ENCODE measurements at places on chromosomes 1 and 21. TPM values are rescaled to one million over a fixed set of nuclear protein-coding genes. Genes with fewer than 3 reads are reported as not detected.

DNA sequence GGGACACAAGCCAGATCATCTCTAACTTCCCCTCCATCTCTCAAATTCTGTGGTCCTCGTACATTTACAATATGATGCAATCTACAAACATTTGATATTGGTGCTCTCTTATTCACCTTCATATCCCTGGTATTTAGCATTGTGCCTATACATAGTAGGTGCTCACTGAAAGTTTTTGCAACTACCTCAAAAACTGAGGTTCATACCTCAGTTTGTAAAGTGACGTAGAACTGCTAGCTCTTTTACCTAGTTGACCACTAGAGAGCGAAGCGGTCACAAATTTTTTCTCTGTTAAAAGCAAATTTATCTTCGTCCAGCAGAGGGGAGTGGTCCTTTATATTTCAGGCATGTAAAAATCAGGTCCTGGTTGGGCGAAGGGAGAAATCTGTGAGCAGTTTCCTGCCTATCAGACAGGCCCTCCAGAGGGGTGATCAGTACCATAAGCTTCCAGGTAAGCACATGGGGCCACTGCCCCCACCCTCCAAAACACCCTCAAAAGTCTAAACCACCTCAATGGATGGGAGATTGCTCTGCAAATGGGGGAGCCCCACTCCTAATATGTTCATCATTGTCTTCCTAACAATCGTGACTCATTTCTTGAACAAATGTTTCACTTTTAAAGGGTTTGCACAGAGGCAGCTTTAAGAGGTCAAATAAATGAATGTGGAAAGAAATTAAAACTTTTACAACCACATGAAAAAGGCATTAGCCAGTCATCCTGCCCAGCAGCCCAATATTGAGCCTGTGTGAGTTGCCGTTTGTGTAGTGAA, 10.6 kb upstream of the HLCS start:
- peak; percentile 52 for DNase-seq
- no peaks in the 10 kb centered on the region for H3K27me3 ChIP-seq
- no peaks in the 10 kb centered on the region for H3K4me1 ChIP-seq
- H3K27ac ChIP-seq = no peak overlapping the region

DNA sequence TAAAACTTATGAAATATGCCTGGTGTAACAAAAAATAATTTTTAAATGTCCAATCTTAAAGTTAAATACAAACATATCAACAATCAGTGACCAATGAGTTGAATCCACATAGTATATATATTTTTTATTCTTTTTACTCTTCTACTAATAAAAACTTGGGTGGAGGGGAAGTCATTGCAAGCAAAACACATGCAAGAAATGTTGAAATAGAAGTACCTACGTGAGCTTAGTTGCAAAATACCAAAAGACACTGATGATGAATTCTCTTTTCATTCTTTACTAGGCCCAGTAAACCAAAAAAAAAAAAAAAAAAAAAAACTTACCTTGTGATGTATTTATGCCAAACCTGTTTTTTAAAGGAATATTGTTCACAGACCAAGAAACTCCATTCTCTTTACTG, 26.4 kb upstream of the PLA2G4A start:
- H3K27me3 ChIP-seq = no peaks in the 10 kb centered on the region
- H3K4me1 ChIP-seq = no peaks in the 10 kb centered on the region
- no peak overlapping the region for H3K27ac ChIP-seq
- H3K4me3 ChIP-seq = no peak overlapping the region
- DNase-seq = no peak

GRCh38 chr21:15682186-15682895, 47.4 kb upstream of the USP25 start:
- no peak overlapping the region for H3K4me3 ChIP-seq
- H3K27me3 ChIP-seq = no peaks in the 10 kb centered on the region
- no peaks in the 10 kb centered on the region for H3K4me1 ChIP-seq
- no peak for DNase-seq
- H3K27ac ChIP-seq = no peak overlapping the region
- no peaks in the 10 kb centered on the region for H3K36me3 ChIP-seq

DNA sequence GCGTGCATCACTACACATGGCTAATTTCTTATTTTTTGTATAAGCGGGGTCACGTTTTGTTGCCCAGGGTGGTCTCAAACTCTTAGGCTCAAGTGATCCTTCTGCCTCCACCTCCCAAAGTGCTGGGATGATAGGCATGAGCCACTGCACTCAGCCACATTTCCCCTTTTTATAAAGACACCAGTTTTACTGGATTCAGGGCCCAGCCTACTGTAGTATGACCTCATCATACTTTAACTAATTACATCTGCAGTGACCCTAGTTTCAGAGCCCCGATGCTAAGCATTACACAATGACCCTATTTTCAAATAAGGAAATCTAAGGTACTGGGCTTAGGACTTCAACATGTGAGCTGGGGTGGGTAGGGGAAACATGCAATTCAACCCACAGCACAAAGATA, 31.8 kb upstream of the ENAH start:
- peaks cover 6% of the 10 kb centered on the region for H3K27me3 ChIP-seq
- H3K4me1 ChIP-seq = no peaks in the 10 kb centered on the region
- H3K27ac ChIP-seq = no peak overlapping the region
- DNase-seq = no peak

DENND1B gene
- 12.0 TPM for total RNA-seq

DNA sequence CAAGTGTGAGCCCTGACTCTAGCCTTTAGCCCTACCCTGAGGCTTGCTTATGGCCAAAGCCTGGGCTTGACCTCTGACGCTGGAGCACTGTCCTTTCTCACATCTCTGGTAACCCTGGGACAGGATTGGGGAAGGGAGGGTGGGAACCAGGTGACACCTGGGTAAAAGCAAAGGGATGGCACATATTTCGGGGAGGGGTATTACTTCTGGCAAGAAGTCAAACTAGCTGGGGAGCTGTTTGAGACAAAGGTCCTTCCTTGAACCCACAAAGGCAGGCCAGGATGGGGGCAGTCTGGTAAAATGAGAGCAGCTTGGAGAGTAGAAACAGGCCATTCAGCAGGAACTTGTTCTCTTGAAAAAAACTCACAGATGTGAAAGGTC, 2.0 kb downstream of the MOB3C start:
- H3K4me1 ChIP-seq = peaks cover 62% of the 10 kb centered on the region
- H3K27me3 ChIP-seq = no peaks in the 10 kb centered on the region
- H3K27ac ChIP-seq = no peak overlapping the region
- no peak overlapping the region for H3K4me3 ChIP-seq
- no peaks in the 10 kb centered on the region for H3K36me3 ChIP-seq

Data from CD8-positive, alpha-beta memory T cell (primary cell).